MV-4-11 (cell line): ENCODE measurements at places on chromosomes 2 and 18.

DNA sequence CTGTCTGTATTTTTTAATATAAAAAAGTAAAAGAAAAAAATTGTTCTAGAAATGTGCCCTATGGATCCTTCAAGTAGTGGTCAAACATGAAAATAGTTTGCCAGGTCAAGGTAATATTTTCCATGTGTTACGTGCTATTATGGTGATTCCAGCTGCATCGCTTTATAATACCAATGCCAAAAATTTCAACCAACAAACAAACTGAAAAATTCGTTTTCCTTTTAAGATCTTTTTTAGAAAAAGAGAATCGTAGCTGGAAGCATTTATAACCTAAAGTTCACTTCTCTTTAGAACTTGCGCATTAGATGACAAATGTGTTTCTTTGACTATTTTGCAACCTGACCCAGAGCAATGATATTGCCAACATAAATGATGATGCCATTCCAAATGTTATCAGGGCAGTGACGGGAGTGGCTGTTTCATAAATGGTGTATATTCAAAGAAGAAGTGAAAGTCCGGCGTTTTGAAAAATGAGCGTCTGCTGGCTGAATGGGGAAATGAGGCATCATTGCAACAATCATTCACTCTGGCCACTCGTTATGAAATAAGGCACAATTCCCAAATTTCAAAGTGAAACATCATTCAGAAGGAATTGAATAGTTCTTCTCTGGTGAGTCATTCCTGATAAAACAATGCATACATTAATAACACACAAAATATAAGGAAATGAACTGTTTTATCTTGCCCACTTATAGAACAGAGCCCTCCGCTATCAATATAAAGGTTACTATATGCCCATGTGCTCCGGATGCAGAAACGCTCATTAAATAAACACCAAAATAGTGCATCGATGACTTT, 297.4 kb downstream of the TGIF1 start:
- DNase-seq, result peak; percentile 99

DNA sequence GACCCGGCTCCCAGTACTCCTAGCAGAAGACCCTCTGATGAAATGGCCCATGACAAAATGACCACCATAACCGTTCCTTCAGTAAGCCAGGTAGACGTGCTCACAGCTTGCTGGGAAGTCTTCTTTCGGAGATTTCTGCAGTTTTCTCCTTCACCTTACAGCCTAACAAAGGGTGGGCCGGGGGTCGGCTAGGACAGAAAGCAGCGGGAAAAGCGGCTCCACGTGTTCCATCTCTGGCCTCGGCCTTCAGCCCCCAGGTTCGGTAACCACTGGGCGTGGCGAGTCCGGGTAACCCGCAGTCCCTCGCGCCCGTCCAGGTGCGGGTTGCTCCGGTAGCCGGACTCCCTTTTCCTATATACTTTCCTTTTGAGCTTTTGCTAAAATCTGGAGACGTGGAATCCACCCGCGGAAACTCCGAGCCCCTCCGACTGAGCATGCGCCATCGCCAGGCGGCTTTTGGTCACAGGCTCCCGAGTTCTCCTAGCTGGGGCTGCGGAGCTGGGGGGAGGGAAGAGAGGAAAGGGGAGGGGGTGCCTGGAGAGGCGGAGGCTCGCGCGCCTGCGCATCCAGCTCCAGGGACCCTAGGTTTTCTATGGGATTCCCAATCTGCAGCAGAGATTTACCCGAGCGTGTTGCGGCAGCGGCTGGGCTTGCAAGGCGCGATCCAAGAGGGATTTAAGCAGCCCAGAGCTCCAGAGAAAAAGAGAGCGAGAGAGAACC, at the start of gene VSNL1:
VSNL1 (plus strand) TSS at position 604 of the 720 bp plus-strand sequence. CDS start 51,379 bp downstream, outside the sequence.
- no peak for DNase-seq

DNA sequence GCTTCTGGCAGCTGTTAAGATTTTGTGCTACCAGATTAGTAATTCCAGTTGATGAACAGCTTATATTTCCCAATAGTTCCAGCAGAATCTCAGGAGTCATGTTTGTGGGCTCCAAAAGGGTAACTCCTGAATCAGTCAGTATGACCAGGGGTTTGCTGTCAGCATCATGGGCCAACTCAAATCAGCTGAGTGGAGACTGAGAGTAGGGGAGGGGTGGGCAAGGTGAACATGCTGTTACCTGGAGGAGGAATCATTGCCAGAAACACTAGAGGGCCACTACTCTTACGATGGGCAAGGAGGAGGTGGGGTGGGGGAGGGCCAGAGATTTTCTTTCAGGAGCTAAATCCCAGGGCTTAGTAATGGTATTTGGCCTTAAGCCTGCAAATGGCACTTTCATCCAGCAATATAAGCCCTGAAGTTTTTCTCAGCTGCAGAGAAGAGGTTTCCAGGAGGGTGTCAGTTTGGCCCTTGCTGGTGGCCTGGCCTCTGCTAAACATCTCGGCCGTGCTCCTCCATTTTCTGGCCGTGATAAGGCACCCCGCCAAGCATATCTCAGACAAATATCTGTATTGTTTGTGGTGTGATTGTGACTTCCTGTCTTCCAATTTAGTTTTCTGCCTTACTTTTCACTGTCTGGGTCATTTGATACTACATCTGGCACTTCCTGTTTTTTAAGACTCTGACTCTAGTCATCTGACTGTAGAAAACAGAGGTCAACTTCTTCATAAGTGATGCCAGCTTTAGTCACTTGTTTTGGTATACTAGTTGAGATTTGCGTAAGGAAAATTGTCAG, 120.5 kb upstream of the CXCR4 start:
- peak; percentile 95 for DNase-seq

GRCh38 chr2:7867867-7868266, 814.0 kb upstream of the ID2 start:
- DNase-seq, result peak; percentile 79

GRCh38 chr2:7060631-7061449, 143.6 kb downstream of the RNF144A start:
- no peak for DNase-seq

DNA sequence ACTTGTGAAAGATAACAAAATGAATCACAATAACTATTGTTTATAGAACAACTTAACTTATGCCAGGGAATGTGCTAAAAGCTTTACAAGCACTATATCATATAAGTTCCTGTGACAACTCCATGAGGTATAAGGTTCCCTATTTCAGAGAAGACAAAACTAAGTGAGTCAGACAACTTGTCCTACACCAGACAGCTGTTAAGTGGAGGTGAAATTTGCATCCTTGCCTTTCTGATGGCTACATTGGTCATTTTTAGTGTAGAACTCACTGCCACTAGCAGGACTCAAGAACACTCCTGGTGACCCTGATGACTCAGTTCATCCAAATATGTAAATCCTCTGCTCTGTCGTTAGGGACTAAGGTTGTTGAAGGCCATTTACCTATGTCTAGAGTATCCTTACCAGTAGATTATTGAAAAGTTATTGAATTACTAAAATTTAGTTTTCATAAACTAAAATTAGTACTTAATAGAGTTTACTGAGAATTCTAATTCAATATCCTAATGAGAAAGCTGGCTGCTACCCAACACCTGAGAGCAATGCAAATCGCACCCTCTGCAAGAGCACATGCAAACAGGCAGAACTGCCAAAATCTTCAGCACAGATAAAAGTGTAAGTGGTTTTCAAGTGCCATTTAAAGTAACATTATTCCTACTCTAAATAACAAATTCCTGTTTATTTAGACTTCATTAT, 636.2 kb downstream of the NRXN1 start:
- DNase-seq, result no peak

DNA sequence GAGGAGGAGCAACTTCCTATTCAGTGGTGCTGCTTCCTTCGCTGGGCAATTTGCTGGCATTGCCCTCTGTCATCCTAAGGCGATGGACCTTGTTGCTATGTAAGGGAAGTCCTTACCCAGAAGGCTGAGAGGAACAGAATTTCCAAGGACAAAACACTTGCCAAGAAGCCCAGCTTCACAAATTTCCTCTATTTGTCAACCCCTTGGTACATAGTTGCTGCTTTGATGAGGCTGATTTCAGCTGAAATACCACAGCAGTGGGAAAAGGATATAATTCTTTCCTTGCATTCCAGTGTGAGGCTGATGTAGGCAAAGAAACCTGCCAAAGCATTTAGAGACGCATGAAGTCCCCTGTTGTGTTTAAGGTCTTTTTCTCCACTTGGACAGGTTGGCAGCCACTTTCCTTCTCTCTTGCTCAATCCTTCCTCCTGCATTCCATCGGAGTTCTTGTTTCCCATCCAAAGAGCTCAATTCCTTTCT, 16.4 kb upstream of the ST3GAL5 start:
- no peak for DNase-seq

- no peak for DNase-seq
These were observed 64.7 kb upstream of the DSEL start for GRCh38 chr18:67581178-67581577.

- no peak for DNase-seq
These were observed 138.7 kb upstream of the AQP4 start for GRCh38 chr18:27004056-27004829.

GRCh38 chr2:53575721-53576124, 191.9 kb upstream of the CHAC2 start:
- DNase-seq, result no peak

DNA sequence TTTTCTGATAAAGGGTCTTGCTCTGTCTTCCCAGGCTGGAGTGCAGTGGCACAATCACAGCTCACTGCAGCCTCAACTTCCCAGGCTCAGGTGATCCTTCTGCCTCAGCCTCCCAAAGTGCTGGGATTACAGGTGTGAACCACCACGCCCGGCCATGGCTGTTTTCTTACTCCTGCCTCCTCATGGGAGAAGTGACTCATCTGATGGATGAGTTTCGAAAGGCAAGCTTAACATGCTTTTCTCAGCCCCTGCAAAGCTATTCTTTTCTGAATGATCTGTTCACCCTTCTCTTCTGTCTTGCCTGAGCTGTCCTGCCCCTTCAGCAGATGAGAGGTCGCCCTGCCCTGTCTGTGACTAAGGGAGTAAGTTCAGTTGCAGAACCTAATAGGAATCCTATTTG, 929 bp upstream of the CREG2 start:
- peak; percentile 20 for DNase-seq

DNA sequence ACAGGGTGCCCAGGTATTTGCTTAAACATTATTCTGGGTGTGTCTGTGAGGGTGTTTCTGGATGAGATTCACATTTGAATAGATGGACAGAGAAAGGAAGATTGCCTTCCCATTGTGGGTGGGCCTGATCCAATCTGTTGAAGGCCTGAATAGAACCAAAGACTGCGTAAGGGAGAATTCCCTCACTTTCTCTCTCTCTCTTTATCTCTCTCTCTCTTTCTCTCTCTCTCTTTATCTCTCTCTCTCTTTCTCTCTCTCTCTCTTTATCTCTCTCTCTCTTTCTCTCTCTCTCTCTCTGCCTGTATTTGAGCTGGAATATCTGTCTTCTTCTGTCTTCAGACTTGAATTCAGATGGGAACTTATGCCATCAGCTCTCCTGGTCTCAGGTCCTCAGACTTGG, 148.4 kb downstream of the FAM124B start:
- DNase-seq, result no peak

- peak; percentile 36 for DNase-seq
These were observed 4.2 kb downstream of the STAMBP start for GRCh38 chr2:73832930-73833329.

DNA sequence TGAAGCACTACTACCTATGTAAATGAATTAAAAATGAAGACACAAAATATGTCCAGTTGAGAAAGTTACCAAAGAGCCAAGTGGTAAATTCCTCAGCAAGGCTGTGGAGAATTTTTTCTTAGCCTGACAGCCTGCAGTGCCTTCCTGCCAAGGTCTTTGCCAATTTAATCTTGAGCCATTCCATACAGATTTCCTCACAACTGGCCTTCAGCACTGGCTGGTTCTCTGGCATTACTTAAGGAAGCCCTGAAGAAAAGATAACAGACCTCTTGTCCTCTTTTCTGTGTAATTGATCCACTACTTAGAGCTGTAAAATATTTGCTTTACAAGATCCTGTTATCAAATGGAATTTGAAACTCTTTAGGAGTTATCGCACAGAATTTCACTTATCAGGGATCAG, 334.2 kb upstream of the LRRTM1 start:
- DNase-seq, result no peak

GRCh38 chr2:156215656-156216055, 116.9 kb downstream of the NR4A2 start:
- DNase-seq, result no peak

DNA sequence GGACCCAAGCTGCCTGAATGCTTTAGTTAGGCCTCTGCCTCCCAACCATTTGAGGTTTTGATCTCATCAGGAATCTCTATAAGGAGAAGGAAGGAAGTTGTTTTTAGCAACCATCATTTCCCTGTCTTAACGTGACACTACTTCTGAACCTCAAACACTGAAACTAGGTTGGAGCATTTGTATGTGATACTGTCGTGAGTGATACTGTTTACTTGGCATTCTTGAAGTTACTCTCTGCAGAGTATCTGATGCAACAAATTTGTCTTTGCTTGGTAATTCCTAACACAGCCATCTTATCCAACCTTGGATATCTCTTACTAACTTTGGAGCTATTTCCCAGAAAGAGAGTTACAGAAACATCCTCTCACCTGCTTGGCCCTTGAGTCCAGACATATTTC, 22.1 kb downstream of the TTLL4 start:
- DNase-seq, result no peak

DNA sequence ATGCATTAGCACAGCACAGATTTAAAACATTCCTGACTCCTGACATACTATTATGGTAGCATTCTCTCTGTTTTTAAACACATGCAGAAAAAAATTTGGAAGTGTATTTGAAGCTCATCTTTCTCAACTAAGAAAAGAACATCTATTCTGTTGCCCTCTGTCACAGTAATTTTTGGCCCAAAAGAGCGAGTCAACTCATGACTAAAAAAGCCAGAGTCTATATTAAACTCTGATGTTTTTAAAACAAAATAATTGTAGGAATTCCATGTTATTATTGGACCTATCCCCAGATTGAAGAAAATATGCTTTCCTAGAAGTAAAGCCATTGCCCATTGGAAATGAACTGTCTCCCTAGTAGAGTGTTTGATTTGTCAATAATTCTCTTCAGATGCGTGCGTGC, 96.7 kb downstream of the CRIM1 start:
- DNase-seq, result no peak
